T-helper 17 cell (primary cell): ENCODE measurements at places on chromosomes 11 and 22. TPM values are rescaled to one million over a fixed set of nuclear protein-coding genes. Genes with fewer than 3 reads are reported as not detected.

GRCh38 chr11:32029721-32030120 is 61.2 kb upstream of the RCN1 start:
- peaks cover 7% of the 10 kb centered on the region for H3K4me1 ChIP-seq
- H3K36me3 ChIP-seq: no peaks in the 10 kb centered on the region
- no peak overlapping the region for H3K27ac ChIP-seq
- DNase-seq: no peak

DNA sequence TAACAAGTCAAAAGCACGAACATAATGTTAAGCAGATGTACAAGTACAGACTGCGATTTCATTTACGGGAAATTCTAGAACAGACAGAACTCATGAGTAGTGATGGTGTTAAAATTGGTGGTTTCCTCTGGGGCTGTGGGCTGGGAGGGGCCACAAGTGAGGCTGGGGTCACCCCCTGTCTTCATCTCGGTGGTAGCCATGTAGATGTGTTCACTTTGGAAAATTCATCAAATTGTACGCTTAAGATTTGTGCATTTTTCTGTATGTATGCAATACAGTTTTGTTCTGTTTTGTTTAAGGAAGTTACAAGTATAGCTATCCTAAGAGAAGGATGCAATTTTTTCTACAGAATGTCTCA is 504 bp upstream of the ASCC2 start:
- peaks cover 28% of the 10 kb centered on the region for H3K4me1 ChIP-seq
- DNase-seq: no peak
- peak overlapping the region; percentile 94 for H3K4me3 ChIP-seq
- no peaks in the 10 kb centered on the region for H3K27me3 ChIP-seq

GRCh38 chr11:30868626-30869081 is 282.5 kb upstream of the MPPED2 start:
- H3K4me1 ChIP-seq: no peaks in the 10 kb centered on the region

- H3K27ac ChIP-seq: no peak overlapping the region
- no peak for DNase-seq
- H3K4me3 ChIP-seq: peak overlapping the region; percentile 76
- no peaks in the 10 kb centered on the region for H3K27me3 ChIP-seq
- peaks cover 26% of the 10 kb centered on the region for H3K4me1 ChIP-seq
Measured at GRCh38 chr22:19177164-19178064, 1.1 kb downstream of the SLC25A1 start.

DNA sequence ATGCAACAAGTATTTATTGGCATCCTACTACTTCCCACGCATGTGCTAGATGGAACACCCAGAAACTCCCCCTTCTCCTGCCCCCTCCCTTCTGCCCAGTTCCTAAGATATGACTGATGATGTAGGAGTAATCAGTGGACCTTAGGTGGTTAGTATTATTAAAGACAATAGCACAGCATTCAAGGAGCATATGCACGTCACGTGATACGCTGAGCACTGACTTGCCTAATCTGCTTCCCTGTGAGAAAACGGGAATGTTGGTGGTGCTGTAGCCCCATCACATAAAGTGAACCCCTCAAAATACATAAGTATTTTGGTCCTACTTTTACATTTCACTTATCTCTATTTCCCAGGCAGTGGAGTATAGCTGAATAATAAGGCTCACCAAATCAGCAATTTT is 12.4 kb downstream of the DRD2 start:
- no peak for DNase-seq
- H3K27me3 ChIP-seq: peaks cover 71% of the 10 kb centered on the region
- H3K4me3 ChIP-seq: no peak overlapping the region
- no peaks in the 10 kb centered on the region for H3K4me1 ChIP-seq

DNA sequence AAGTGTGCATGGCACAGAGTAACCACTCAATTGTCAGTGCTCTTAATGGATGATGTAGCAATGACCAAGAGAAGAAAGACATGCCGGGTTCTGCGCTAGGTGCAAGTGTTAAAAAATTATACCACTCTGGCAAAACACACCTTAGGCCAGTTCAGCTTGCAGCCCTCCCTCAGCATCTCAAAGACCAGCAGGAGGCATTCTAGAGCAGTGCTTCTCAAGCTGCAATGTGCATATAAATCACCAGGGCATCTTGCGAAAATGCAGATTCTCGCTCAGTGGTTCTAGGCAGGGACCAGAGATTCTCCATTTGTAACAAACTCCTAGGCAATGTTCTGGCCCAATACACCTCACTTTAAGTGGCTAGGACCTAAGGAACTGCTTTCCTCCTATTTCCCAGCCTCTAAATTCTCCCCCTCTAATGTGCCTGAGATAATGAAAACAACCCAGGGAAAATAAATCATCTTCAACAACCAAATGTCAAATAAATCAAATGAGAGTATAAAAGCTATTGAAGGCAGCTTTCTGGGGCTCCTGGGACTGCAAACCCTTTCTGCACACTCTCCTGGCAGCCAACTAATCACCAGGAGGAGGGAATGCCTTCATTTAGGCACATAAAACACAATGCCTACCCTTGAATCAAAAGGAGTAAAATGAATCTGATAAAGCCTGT is 337.2 kb upstream of the API5 start:
- no peaks in the 10 kb centered on the region for H3K36me3 ChIP-seq
- H3K27me3 ChIP-seq: no peaks in the 10 kb centered on the region
- no peak overlapping the region for H3K4me3 ChIP-seq

GRCh38 chr11:61725781-61726231 is 26.6 kb upstream of the MYRF start:
- H3K27ac ChIP-seq: peak overlapping the region; percentile 78
- DNase-seq: no peak

GRCh38 chr11:63612181-63612580 is 2.1 kb downstream of the PLAAT3 start:
- no peaks in the 10 kb centered on the region for H3K27me3 ChIP-seq
- no peak for DNase-seq
- peak overlapping the region; percentile 53 for H3K27ac ChIP-seq
- H3K4me3 ChIP-seq: no peak overlapping the region

DNA sequence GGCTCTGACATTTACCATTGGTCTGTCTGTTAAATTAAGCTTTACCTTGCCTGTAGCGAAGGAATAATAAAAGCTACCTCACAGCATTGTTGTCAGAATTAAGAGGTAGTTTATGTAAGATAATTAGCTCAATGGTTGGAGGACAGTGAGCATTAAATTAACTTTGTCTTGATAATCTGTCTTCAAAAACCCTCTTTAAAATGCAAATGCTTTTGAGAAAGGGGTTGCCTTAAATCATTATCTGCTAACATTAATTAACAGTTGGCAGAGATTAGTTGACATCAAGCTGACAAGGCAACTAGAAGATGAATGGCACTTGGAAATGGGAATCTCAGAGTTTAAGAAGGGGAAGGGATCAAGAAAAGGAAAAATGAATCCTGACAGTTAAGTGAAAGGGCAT is 761.1 kb upstream of the ARHGAP42 start:
- H3K4me3 ChIP-seq: no peak overlapping the region
- no peak for DNase-seq

DNA sequence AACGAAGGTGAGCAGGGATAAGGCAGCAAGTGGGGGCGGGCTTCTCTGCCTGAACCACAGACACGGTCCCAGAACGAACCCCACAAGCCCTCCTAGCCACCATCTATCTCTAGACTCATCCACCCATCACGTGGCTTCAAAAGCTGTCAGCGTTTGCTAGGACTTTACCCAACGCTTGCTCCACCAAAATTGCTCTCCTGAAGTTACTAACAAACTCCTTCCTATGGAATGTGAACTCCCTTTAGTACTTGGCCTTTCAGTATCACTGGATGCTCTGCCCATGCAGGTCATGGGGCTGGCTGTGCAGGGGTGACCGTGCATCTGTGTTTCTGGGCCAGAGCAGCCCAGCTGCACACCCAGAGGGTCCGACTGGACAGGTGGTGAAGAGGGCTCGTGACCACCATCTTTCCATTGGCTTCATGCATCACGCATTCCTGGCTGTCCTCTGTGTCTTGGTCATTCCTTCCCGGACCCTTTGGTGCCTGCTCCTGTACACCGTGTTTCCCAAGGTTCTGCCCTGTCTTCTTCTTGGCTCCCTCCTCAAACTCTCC is 85.1 kb downstream of the MYO7A start:
- H3K36me3 ChIP-seq: peaks cover 2% of the 10 kb centered on the region
- H3K4me1 ChIP-seq: peaks cover 3% of the 10 kb centered on the region
- H3K27me3 ChIP-seq: peaks cover 9% of the 10 kb centered on the region
- no peak overlapping the region for H3K27ac ChIP-seq

DNA sequence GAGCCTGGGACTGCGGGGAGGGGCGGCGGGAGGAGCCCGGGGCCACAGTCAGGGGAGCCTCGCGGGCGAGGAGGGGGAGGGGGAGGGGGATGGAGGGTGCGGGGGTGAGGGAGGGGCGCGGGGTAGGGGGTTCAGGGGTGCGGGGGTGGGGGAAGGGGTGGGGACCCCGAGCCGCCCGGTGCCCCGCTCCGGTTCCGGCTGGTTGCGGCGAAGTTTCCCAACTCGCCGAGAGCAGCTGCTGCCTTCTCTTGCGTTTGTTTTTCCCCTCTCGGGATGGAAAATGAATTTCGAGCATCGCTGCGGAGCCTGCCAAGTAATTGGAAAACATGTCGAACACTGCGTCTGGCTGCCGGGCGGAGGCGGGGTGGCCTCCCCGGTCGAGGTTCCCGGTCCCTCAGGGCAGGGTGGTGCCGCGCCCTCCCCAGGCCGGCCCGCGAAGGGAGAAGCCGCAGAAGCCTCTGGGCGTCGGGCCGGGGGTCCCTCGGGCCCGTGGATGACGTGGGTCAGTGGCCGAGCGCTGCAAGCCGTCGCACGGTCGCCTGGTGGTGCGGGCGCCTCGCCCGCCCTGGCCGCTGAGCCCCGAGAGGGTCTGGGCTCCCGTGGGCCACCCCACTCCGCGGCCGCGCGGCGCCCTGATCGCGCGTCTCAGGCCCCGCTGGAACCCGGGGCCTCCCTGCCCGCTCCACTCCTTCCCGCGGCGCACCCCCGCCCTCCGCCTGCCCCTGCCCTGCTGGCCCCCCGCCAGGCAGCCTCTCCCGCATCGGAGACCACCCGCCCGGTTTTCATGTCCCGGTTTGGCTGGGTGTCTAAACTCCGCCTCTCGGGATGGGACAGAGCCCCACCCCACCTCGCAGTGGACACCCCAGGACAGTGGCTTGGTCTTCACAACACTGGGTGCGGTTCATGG is 12.1 kb downstream of the SPATA19 start:
- no peak for DNase-seq
- peaks cover 10% of the 10 kb centered on the region for H3K4me1 ChIP-seq
- H3K27me3 ChIP-seq: peaks cover 32% of the 10 kb centered on the region
- H3K27ac ChIP-seq: no peak overlapping the region
- no peaks in the 10 kb centered on the region for H3K36me3 ChIP-seq
- H3K4me3 ChIP-seq: no peak overlapping the region

DNA sequence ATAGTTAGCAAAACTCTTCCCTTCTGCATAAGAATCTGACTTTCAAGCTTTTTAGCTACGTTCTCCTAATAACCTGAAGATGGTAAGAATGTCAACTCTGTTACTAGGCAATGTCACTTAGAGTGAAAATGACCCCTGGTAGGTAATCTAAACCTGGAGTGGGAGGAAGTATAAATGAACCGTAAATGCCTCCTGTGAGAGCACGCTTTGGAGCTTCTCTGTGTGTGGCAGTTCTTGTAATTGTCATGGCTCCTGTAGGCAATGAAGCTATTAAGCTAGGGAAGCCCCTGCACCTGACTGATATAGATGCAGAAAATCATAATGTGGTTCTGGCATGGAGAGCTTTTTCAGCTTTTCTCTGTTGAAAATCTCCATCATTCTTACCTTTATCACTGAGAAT is 29.4 kb downstream of the CALCA start:
- peaks cover 7% of the 10 kb centered on the region for H3K27me3 ChIP-seq
- no peak overlapping the region for H3K27ac ChIP-seq
- H3K4me3 ChIP-seq: no peak overlapping the region
- no peak for DNase-seq

DNA sequence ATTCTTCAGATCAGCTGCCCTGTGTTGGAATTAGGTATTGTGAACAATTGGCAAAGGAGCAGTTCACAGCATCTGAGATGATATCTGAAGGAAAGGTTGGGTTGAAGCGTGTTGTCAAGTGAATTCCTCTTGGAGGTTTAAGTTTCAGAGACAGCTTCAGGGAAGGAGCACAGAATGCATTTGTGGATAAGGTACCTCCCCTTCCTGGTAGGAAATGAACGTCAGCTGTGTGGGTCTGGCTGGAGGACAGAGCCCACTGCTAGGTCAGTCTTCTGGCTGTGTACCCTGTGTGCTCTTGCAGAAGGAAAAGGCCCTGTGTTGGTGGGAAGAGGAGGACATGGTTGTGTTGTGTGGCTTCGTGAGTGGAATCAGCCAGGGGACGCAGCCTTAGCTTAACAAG is 88.1 kb upstream of the GAL start:
- H3K4me3 ChIP-seq: no peak overlapping the region
- no peaks in the 10 kb centered on the region for H3K27me3 ChIP-seq
- no peak for DNase-seq
- H3K36me3 ChIP-seq: peaks cover 21% of the 10 kb centered on the region

- H3K27me3 ChIP-seq: no peaks in the 10 kb centered on the region
- H3K4me1 ChIP-seq: no peaks in the 10 kb centered on the region
- no peak overlapping the region for H3K4me3 ChIP-seq
- H3K27ac ChIP-seq: no peak overlapping the region
Measured at GRCh38 chr11:106943089-106943488, 75.2 kb downstream of the GUCY1A2 start.

GRCh38 chr11:74820763-74821162 is 72.1 kb downstream of the RNF169 start:
- peaks cover 15% of the 10 kb centered on the region for H3K36me3 ChIP-seq
- no peaks in the 10 kb centered on the region for H3K27me3 ChIP-seq
- H3K4me3 ChIP-seq: no peak overlapping the region
- H3K4me1 ChIP-seq: peaks cover 20% of the 10 kb centered on the region
- DNase-seq: no peak

- no peak overlapping the region for H3K4me3 ChIP-seq
- H3K27me3 ChIP-seq: no peaks in the 10 kb centered on the region
- DNase-seq: no peak
- H3K4me1 ChIP-seq: no peaks in the 10 kb centered on the region
- peaks cover 2% of the 10 kb centered on the region for H3K36me3 ChIP-seq
- H3K27ac ChIP-seq: no peak overlapping the region
Measured at GRCh38 chr22:20758688-20759087, 15.2 kb upstream of the SERPIND1 start.

DNA sequence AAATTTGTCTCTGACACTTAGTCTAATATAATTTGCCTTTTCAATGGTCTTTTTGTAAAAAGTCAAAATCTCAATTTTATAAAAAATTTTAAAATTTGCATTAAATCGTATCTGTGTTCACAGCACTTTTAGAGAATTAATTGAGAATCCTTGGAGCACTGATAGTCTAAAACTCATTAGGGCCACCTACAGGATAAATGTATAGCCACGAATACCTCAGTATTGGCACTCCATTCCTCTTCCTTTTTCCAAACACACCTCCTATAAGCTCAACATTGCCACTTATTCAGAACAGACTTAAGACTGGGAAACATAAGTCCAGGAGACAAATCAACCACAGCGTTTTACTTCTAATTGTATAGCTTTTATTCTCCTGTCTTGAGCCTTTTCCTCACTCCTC is 776.0 kb upstream of the ARHGAP42 start:
- H3K27me3 ChIP-seq: no peaks in the 10 kb centered on the region
- no peaks in the 10 kb centered on the region for H3K36me3 ChIP-seq
- no peak overlapping the region for H3K4me3 ChIP-seq
- no peaks in the 10 kb centered on the region for H3K4me1 ChIP-seq

The CPT1A gene
- 33.3 TPM for total RNA-seq

The CARD16 gene
- total RNA-seq: 55.4 TPM

The ACTN3 gene
- not detected for total RNA-seq

The OR10D3 gene
- total RNA-seq: not detected

The MMP1 gene
- 0.16 TPM for total RNA-seq

The HTR3A gene
- total RNA-seq: not detected

The DCHS1 gene
- total RNA-seq: 1.8 TPM

The RNF26 gene
- total RNA-seq: 15.3 TPM

The POLR3H gene
- 19.5 TPM for total RNA-seq

The LDHAL6A gene
- not detected for total RNA-seq

The C11orf86 gene
- total RNA-seq: not detected
